ENCODE measurements at places on chromosomes 16 and 17. TPM values are rescaled to one million over a fixed set of nuclear protein-coding genes. Genes with fewer than 3 reads are reported as not detected.
A peak's percentile ranks its signal among the peaks of the same experiment; 100 is the strongest.

UBE2I gene
- total RNA-seq: 81.7 TPM

HOXB9 gene
- 0.39 TPM for total RNA-seq

DNA sequence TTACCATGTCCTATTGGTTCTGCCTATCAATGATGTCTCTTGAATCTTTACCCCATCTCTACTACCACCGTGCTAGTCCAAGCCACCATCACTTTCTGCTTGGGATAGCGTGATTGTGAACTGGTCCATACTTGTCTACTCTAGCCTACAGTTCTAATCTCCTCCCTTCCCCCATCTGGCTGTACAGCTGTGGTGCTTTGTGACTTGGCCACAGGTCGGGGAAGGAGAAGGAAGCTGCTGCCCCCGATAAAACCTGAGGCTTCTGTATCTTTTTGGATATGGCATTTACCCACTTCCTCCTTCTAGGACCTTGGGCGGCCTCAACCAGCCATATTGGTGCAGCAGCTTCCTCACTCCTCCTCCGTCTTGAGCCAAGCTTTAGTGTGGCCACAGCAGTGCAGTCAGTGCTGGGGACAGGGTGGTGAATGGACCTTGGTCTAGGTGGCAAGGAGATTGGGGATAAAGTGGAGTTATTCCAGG lies 314 bp upstream of the ITGA2B start:
- no peak overlapping the region for H3K27ac ChIP-seq
- DNase-seq: peak; percentile 38
- H3K36me3 ChIP-seq: no peaks in the 10 kb centered on the region
- H3K4me1 ChIP-seq: no peaks in the 10 kb centered on the region

CTRL gene
- total RNA-seq: 0.84 TPM

Measured in aorta (tissue), 5 donors.